Gastrocnemius medialis (tissue), 4 donors: ENCODE measurements at places on chromosomes 1 and 21. TPM values are rescaled to one million over a fixed set of nuclear protein-coding genes. Genes with fewer than 3 reads are reported as not detected.

The ERICH3 gene
- not detected for total RNA-seq

The SPRR1A gene
- not detected for total RNA-seq

GRCh38 chr1:234096161-234096770, 191.8 kb downstream of the SLC35F3 start:
- no peaks in the 10 kb centered on the region for H3K36me3 ChIP-seq
- DNase-seq: no peak
- H3K27ac ChIP-seq: no peak overlapping the region
- H3K4me1 ChIP-seq: no peaks in the 10 kb centered on the region

DNA sequence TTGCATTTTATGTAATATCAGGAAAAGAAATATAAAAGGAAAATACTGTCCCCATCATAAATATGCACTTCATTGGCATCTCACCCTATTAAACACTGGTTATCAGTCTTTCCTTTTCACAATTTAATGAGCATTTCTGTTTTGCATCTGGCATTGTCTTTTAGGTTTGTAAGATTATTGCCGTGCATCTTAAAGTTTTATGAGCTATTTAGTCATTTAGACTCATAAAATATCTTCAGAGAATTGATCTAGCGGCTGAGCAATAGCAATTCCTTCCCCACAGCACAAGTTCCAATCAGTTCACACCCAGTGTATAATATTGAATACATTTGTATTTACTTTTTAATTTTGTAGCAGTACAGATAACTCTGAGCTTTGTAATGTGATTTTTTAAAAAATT, 112.3 kb upstream of the C1orf105 start:
- H3K27ac ChIP-seq: no peak overlapping the region
- H3K4me1 ChIP-seq: no peaks in the 10 kb centered on the region
- no peaks in the 10 kb centered on the region for H3K27me3 ChIP-seq
- no peaks in the 10 kb centered on the region for H3K36me3 ChIP-seq
- H3K4me3 ChIP-seq: no peak overlapping the region
- no peak for DNase-seq

DNA sequence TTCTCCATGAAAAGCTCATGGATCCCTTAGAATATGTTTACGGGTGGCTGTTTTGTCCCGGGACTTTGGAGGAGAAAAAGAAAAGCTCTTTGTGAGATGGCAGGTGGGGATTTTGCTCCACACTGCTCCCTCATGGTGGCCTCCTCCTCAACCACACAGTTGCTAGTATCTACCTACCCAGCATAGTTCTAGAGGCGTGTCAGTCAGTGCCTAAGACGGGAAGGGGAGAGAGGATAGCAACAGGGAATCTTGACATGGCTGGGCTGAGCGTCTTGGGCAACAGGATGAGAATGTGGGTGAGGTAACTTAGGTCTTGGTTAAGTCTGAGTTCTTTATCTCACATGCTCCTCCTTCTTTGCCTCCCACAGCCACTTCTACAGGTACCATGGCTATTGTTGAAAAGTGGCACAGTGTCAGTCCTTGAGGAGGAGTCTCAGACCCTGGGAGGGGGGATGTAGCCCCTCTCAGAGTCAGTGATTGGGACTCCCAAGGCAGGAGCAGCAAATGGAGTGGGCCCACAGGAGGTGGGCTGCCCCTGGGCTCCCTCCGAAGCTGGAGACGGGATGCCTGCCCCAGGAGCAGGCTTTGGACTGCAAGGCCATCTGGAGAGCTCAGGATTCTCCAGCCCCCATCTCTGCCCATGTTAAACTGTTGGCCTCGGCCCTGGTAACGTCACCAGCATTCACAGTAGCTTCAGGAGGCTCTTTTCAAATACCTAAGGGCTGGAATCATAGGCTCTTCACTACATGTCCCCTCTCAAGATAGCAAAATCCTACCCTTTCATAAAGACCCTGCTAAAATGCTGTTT, 75.4 kb downstream of the TENT5C start:
- DNase-seq: peak; percentile 70
- H3K4me1 ChIP-seq: peaks cover 91% of the 10 kb centered on the region
- no peaks in the 10 kb centered on the region for H3K36me3 ChIP-seq
- peak overlapping the region; percentile 94 for H3K27ac ChIP-seq
- peak overlapping the region; percentile 40 for H3K4me3 ChIP-seq
- H3K27me3 ChIP-seq: no peaks in the 10 kb centered on the region

DNA sequence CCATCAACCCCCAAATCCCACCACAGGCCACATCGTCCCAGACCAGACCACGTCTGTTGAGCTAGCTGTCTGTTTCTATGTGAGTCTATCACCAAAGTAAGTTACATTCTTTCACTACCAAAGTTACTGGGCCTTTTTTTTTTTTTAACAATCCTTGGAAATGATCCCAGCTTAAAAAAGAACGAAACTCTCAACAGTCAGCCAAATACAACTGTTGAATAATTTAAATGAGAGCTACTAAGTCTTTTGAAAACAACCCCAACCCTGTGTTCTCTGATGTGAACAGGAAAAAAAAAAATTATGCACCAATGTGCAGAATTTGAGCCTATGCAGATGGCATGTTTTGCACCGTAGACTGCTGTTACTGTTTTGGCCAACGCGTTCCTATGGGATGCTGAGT, 134.0 kb upstream of the ETS2 start:
- no peak for DNase-seq
- no peaks in the 10 kb centered on the region for H3K4me1 ChIP-seq
- H3K27me3 ChIP-seq: no peaks in the 10 kb centered on the region
- no peak overlapping the region for H3K4me3 ChIP-seq
- no peaks in the 10 kb centered on the region for H3K36me3 ChIP-seq

GRCh38 chr1:168260393-168260792, 20.3 kb upstream of the TBX19 start:
- no peak for DNase-seq
- no peaks in the 10 kb centered on the region for H3K36me3 ChIP-seq
- no peak overlapping the region for H3K4me3 ChIP-seq
- no peak overlapping the region for H3K27ac ChIP-seq
- H3K4me1 ChIP-seq: peaks cover 20% of the 10 kb centered on the region

The AUNIP gene
- total RNA-seq: not detected

- H3K4me3 ChIP-seq: no peak overlapping the region
- no peaks in the 10 kb centered on the region for H3K27me3 ChIP-seq
- H3K4me1 ChIP-seq: peaks cover 2% of the 10 kb centered on the region
- no peak for DNase-seq
- peak overlapping the region; percentile 47 for H3K27ac ChIP-seq
Observed at GRCh38 chr21:32371913-32372314, 20.9 kb downstream of the URB1 start.

DNA sequence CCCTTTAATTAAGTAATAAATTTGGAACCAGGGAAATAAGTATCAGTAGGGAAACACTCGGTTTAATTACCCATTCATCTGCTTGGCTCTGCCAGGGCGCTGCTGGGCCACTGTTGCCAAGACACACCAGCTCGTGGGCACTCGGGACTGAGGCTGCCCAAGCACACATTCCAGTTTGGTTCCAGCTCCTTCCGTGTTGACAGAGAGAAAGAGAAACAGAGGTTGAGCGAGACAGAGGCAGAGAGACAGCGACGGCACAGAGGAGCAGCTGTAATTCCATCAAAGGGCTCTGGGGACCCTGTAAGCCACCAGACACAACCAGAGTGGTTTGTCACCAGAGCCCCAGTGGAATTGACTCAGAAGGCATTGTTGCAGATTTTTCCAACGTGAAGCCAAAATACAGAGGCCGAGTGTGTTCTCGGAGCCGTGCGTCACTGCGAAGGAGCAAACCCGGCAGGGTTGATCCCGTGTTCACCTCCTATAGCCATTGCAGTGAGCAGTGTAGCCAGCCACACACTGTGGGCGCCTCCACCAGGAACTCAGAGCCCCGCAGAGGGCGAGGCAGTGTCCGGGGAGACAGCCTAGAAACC, 33.5 kb downstream of the SYF2 start:
- H3K36me3 ChIP-seq: no peaks in the 10 kb centered on the region
- peak overlapping the region; percentile 24 for H3K4me3 ChIP-seq
- H3K27me3 ChIP-seq: peaks cover 5% of the 10 kb centered on the region
- H3K4me1 ChIP-seq: peaks cover 15% of the 10 kb centered on the region
- DNase-seq: no peak
- H3K27ac ChIP-seq: no peak overlapping the region

The KCNH1 gene
- 0.67 TPM for total RNA-seq

The IL10RB gene
- 11.4 TPM for total RNA-seq

The CHD5 gene
- total RNA-seq: not detected

The SPATA46 gene
- total RNA-seq: not detected

DNA sequence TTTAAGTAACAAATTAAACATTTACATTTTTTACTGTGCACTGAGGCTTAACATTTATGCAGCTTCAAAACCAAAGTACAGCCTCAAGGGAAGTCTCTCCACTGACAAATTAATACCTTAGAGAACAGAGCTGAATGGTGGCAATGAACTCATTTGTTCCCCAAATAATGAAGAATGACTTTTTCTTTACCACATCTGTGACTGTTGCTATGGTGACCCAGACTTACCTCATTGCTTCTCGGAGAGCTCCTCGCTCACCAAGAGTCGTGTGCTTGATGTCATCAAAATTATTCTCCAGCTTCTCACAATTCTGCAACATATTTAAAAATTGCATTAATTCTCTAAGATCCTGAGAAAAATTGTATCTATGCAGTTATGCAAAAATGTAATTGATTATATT, 92.9 kb downstream of the DPYD start:
- no peaks in the 10 kb centered on the region for H3K36me3 ChIP-seq
- peaks cover 6% of the 10 kb centered on the region for H3K4me1 ChIP-seq
- DNase-seq: no peak
- no peak overlapping the region for H3K4me3 ChIP-seq
- H3K27me3 ChIP-seq: no peaks in the 10 kb centered on the region

DNA sequence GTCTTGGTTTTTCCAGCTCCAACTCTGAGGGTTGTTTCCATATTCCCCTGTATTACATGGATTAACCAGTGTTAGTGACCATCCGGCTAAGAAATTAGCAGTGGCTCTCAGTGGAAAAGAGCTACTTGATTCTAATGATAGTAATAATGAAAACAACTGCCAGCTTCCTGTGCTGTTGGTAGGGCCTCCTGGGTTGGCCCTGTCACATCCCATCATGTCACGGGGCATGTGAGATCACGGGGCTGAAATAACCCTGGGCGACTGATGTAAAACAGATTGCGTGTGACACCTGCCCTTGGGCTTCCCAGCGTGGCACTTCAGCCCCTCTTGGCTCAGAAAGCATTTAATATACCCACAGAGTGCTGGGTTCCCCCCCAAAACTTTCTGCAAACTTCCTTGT, 149.0 kb downstream of the ROR1 start:
- H3K27me3 ChIP-seq: no peaks in the 10 kb centered on the region
- no peaks in the 10 kb centered on the region for H3K36me3 ChIP-seq
- peaks cover 21% of the 10 kb centered on the region for H3K4me1 ChIP-seq
- no peak overlapping the region for H3K4me3 ChIP-seq

The PLA2G2D gene
- total RNA-seq: not detected

The RNU1-1 gene
- not detected for total RNA-seq

DNA sequence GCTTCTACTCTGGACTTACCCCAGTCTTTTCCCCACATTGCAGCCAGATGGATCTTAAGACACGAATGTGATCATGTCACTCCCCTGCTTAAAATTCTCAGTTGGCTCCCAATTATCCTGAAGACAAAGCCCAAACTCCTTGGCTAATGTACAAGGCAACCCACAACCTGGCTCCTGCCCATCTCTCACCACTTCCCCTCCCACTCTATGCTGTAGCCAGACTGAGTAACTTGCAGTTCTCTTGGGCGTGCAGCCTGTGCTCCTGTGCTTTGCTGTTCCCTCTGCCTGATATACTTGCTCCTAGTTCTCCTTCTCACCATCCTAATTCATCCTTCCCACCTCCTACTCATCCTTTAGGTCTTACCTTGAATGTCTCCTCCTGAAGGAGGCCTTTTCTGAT, 56.2 kb downstream of the LGR6 start:
- no peak for DNase-seq
- no peaks in the 10 kb centered on the region for H3K4me1 ChIP-seq
- H3K27ac ChIP-seq: no peak overlapping the region
- H3K36me3 ChIP-seq: no peaks in the 10 kb centered on the region

DNA sequence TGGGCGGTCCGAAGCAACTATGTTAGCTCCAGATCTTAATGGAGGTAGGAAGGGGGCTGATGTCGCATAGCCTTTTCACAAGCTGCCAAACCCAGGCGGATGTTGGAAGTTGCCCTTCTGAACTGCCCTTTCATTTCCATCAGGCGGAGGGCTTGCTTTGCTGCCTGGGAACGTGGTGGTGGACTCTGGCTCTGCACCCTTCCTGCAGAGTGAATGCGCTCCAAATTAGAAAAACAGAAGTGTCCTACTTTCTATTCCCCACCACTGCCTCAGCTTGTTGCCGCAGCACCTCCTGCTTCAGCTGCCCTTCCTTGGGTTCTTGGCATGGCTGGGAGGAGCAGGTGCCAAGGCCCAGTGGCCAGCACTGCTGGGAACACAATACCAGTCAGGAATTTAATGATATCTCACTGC, 60.6 kb downstream of the AK4 start:
- H3K27ac ChIP-seq: no peak overlapping the region
- DNase-seq: no peak
- no peaks in the 10 kb centered on the region for H3K27me3 ChIP-seq
- no peak overlapping the region for H3K4me3 ChIP-seq
- no peaks in the 10 kb centered on the region for H3K4me1 ChIP-seq

The MYOCOS gene
- total RNA-seq: not detected

GRCh38 chr1:214570442-214570841, 19.0 kb upstream of the PTPN14 start:
- peaks cover 4% of the 10 kb centered on the region for H3K4me1 ChIP-seq
- no peak for DNase-seq
- no peaks in the 10 kb centered on the region for H3K36me3 ChIP-seq
- no peak overlapping the region for H3K27ac ChIP-seq

The PDZK1 gene
- 0.44 TPM for total RNA-seq

The ASPM gene
- total RNA-seq: 0.52 TPM

- H3K4me3 ChIP-seq: peak overlapping the region; percentile 95
- H3K36me3 ChIP-seq: no peaks in the 10 kb centered on the region
- H3K4me1 ChIP-seq: peaks cover 39% of the 10 kb centered on the region
- no peak for DNase-seq
- H3K27me3 ChIP-seq: no peaks in the 10 kb centered on the region
Observed at GRCh38 chr1:46131712-46132528, 509 bp downstream of the PIK3R3 start.

- H3K27me3 ChIP-seq: no peaks in the 10 kb centered on the region
- no peak overlapping the region for H3K4me3 ChIP-seq
- H3K4me1 ChIP-seq: no peaks in the 10 kb centered on the region
- no peak overlapping the region for H3K27ac ChIP-seq
- DNase-seq: no peak
Observed at GRCh38 chr1:106907795-106908194, 148.7 kb upstream of the PRMT6 start.

DNA sequence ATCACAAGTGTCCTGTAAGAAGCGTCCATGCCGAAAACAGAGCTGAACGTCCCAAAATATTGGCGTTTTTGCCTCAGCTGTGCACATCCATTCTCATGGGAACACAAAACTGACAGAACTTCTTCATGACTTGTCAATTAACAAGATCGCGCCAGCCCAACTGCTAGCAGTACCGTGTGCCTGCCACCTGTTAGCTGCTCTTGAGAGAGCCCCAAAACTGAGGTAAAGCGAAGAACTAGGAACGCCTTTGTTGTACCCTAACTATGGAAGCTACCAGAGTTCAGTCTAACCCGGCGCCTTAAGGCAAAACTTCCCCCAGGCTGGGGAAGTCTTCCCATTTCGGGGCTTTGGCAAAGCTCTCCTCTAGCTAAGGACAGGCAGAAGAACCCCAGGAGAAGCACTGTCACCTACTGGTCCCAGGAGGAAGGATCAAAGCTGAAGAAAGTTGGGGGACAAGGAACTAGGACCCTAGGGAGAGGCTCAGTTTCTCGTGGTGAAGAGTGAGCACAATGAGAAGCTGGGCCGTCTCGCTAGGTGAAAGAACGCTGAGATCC, 719 bp downstream of the EYA3 start:
- peaks cover 43% of the 10 kb centered on the region for H3K4me1 ChIP-seq
- DNase-seq: no peak
- peak overlapping the region; percentile 91 for H3K27ac ChIP-seq
- peak overlapping the region; percentile 62 for H3K4me3 ChIP-seq
- no peaks in the 10 kb centered on the region for H3K36me3 ChIP-seq
